Activated naive CD8-positive, alpha-beta T cell treated with anti-CD3 and anti-CD28 coated beads for 36 hours (primary cell): ENCODE measurements at places on chromosomes 3 and 15.

DNA sequence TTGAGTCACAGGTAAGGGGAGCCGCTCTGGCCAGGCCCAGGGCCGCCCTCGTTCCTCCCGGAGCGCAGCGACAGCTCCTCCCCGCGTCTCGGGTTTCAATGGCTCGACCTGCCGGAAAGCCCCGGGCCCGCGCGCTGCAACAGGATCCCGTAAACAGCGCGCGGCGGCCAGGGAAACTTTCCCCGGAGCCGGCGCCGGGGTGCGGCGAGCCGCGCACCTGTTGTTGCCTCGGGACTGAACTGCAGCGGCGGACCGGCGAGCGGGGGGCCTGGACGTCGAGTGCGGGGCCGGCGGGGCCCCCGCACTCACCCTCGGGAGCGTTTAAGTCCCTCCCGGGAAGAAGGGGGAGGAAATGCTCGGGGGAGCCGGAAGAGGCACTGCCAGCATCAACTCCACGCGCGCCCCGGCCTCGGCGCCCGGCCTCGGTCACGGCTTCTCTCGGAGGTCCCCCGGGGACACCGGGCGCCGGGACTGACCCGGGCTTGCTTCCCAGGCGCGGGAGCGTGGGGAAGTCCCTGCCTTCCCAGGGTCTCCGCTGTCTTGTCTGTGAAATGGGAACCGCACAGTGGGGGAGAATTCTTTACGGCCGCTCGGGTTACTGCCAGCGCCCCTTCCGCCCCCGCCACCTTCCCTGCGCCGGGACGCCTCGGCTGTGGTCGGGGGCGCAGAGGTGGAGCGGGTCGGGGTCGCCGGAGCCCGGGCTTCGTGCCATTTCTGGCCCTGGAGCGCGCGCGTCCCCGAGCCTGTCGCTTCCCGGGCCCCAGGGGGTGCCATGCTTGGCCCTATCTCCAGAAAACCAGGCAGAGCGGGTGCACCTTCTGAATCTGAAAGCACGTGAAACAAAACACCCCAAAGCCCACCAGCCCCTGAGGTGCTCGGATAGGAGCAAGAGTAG, 7.5 kb upstream of the PGPEP1L start:
- peaks cover 28% of the 10 kb centered on the region for H3K27me3 ChIP-seq
- H3K4me1 ChIP-seq, result peaks cover 3% of the 10 kb centered on the region
- H3K4me3 ChIP-seq, result peak overlapping the region; percentile 65
- peak; percentile 70 for DNase-seq

DNA sequence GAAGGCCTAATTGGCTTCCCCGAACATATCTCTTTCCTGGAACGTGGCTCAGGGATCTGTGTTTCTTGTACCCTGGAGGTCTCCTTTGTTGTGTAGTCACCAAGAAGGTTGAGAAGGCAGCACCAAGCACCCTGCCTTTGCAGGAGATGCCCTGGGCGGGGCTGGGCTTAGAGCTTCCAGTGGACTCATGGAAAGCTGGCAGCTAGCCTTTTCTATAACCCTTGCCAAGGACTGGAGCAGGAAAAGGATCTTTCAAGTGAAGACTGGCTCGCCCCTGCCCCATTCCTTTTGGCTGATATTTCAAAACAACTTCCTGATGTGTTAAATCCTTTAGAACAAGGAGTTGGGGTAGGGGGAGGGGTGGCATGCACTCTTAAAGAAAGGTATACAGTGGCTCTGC, 58.9 kb upstream of the EPHA6 start:
- no peaks in the 10 kb centered on the region for H3K36me3 ChIP-seq
- DNase-seq, result no peak
- no peaks in the 10 kb centered on the region for H3K27me3 ChIP-seq
- no peak overlapping the region for H3K27ac ChIP-seq
- no peak overlapping the region for H3K4me3 ChIP-seq

- no peak overlapping the region for H3K27ac ChIP-seq
- H3K27me3 ChIP-seq, result peaks cover 93% of the 10 kb centered on the region
- no peak for DNase-seq
- peak overlapping the region; percentile 34 for H3K4me3 ChIP-seq
Measured at GRCh38 chr15:96330064-96330449, 443 bp upstream of the NR2F2 start.

DNA sequence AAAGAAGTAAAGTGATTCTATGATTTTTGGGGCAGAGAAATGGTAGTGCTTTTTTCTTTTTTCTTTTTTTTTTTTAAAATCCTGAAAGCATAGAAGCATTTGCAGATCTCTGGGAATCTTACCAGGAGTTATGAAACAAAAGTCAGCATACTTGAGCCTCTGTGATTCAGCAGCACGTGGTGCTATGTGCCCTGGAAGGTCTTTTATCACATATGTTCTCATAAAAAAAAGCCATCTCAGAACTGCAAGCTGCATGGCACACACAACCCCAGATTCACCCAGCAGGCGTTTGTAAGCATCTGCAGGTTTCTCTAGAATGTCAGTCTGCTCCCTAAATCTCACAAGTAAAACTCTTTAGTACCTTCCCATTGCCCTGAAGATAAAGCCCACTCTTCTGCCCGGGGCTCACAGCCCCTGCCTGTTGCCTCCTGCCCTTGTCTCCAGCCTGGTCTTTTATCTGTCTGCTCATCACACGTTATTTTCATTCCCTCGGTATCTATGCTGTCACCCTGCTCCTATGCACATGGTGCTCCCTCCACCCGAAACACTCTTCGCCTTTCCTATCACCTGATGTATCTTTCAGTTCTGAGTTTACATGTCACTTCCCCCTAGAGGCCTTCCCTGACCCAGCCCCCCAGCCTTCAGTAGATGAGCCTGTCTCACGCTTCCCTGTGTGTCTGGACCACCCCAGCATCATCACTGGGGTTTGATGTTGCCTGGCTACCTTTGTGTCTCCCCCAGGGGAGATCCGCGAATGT, 72.4 kb downstream of the CHDH start:
- H3K4me3 ChIP-seq, result no peak overlapping the region
- H3K4me1 ChIP-seq, result no peaks in the 10 kb centered on the region
- no peaks in the 10 kb centered on the region for H3K27me3 ChIP-seq
- no peaks in the 10 kb centered on the region for H3K36me3 ChIP-seq

DNA sequence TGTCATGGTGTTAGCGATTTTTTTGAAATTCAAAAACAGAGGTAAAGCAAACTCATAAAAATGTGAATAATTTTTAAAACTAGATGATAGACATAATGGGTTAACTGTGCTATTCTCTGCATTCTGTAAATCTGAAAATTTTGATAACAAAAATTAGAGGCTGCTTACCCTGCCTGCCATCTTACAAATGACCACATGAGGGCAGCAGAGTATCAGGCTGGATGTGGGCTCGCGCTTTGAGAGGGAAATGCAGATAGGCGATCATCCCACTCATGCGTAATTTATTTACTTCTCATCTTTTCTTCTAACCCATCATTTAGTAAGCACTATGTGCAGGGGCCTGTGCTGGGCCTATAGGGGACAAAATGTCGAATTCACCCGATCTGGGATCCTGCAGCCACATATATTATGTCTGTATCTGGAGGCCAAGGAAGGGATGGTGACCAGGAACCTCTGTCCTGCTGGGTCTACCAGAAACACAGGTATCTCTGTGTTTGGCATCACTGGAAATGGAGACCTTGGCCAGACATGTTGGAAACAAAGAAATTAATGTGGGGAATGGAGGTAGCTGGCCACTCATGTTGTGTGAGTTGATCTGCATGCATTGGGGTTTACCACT, 7.8 kb upstream of the RAD18 start:
- peaks cover 3% of the 10 kb centered on the region for H3K4me1 ChIP-seq
- no peaks in the 10 kb centered on the region for H3K36me3 ChIP-seq
- H3K4me3 ChIP-seq, result no peak overlapping the region
- peaks cover 9% of the 10 kb centered on the region for H3K27me3 ChIP-seq
- peak; percentile 58 for DNase-seq

DNA sequence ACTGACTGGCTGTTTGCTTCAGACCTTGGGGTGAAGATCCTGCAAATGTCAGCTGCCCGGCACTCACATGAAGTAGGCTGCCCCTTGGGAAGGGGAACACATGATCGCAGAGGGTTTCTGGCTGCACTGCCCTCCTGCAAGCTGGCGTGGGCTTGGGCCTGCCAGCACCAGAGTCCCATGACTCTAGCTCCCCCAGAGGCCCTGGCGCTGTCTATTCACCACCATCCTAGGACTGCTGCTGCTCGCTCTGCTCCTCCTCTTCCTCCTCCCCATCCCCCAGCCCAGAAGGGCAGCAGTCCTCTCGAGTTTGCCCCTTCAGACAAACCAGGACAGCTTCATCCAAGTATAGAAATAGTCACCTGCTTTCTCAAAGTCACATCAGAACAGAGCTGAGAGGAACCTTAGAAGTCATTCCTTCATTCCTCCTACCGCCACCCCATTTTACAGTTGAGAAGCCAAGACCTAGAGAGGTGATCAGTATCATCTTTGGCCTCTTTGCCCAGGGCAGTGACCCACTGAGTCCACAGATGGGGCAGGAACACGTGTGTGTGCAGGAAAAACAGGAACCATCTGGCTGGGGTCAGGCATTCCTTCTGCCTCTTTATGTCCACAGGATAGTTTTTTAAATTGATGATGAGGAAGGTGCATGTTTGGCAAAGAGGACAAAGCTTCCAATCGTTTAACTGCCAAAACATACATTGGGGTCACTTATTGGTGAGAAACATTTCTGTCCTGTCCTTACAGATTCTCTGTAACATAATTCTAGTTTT, 13.2 kb downstream of the DPH3 start:
- no peak overlapping the region for H3K4me3 ChIP-seq
- H3K27ac ChIP-seq, result no peak overlapping the region
- H3K4me1 ChIP-seq, result peaks cover 14% of the 10 kb centered on the region
- DNase-seq, result no peak
